MG63 (cell line): ENCODE measurements at places on chromosomes 4 and X.
A peak's percentile ranks its signal among the peaks of the same experiment; 100 is the strongest.

DNA sequence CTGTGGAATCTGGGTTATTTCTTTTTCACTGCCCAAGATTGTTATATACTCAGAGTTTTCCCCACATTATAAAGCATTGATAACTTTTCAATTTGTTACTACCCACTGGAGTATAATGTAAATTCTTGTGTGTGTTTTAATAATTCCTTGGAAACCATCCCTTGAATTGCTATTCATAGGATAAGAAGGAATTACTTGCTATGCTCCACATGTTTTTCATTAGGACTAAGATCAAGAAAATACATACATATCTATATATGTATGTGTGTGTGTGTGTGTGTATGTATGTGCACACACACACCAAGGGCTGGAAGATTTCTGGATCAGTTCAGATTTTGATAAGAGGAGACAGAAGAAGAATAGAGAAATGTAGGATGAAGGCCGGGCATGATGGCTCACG, 206.4 kb upstream of the JADE1 start:
- no peak for DNase-seq

DNA sequence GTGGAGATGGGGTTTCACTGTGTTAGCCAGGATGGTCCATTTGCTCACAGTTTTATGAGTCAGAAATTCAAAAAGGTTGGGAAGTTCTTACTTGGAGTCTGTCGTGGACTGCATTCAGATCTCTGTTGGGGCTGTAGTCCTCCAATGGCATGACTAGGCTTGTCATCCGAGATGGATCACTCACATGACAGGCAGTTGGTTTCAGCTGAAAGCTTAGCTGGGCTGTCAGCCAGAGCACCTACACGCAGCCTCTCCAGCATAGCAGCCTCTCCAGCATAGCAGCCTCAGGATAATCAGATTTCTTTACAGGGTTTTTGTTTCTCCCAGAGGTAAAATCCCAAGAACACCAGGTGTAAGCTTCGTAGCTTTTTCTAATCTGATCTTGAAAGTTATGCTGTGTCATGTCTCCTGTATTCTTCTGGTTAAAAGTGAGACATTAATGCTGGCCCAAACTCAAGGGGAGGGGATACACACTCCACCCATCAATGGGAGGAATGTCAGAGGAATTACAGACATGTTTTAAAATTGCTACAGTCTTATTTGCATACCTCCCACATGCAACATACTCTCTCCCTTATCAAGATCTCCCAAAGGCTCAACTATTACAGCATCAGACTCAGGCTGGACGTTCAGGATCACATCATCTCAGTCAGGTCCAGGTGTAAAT, 31.6 kb upstream of the SOD3 start:
- DNase-seq = peak; percentile 44

DNA sequence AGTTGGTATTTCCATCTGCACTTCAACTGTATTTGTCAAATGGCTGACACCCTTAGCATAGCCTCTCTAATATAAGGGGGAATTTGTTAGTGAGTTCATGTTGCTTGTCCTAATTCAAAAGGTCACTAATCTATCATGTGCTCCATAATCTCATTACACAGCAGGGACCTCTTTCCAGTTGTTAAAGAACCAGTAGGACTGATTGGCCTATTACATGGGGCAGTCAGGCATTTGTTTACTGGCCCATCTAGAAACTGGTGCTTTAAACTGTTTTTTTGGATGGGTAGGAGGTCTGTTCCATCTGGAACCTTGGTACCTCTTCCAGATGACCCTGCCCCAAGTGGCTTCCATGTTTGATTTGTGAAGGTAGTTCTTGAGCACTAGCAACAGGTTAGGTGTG, 11.4 kb downstream of the ANK2 start:
- no peak for DNase-seq

DNA sequence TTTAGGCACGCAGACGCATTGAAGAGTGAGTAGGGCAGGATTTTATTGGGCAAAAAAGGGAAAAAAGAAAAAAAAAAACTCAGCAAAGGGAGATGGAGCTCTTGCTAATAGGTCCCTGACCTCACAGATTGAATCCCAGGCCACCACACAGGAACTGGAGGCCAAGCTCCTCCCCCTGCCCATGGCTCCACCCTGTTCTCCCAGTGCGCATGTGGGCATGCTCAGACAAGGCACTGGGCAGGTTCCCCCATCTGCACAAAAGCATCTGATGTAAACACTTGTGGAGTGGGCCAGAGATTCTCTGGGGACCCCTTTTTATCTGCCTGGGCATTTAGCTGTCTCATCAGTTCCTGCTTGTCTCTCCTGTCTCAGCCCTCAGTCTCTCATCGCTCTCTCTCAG, 9.5 kb downstream of the FRMD7 start:
- DNase-seq = no peak
